Activated CD4-positive, alpha-beta T cell treated with anti-CD3 and anti-CD28 coated beads, Interleukin-2, amount 10 ng/mL, durations not matched to agents 24 days and 14 days (primary cell): ENCODE measurements at places on chromosomes 7 and 10. TPM values are rescaled to one million over a fixed set of nuclear protein-coding genes. Genes with fewer than 3 reads are reported as not detected.

SH2D4B gene
- 0.19 and 0.23 TPM in 2 replicates for total RNA-seq

SLC13A1 gene
- total RNA-seq: not detected in 2 replicates

DNA sequence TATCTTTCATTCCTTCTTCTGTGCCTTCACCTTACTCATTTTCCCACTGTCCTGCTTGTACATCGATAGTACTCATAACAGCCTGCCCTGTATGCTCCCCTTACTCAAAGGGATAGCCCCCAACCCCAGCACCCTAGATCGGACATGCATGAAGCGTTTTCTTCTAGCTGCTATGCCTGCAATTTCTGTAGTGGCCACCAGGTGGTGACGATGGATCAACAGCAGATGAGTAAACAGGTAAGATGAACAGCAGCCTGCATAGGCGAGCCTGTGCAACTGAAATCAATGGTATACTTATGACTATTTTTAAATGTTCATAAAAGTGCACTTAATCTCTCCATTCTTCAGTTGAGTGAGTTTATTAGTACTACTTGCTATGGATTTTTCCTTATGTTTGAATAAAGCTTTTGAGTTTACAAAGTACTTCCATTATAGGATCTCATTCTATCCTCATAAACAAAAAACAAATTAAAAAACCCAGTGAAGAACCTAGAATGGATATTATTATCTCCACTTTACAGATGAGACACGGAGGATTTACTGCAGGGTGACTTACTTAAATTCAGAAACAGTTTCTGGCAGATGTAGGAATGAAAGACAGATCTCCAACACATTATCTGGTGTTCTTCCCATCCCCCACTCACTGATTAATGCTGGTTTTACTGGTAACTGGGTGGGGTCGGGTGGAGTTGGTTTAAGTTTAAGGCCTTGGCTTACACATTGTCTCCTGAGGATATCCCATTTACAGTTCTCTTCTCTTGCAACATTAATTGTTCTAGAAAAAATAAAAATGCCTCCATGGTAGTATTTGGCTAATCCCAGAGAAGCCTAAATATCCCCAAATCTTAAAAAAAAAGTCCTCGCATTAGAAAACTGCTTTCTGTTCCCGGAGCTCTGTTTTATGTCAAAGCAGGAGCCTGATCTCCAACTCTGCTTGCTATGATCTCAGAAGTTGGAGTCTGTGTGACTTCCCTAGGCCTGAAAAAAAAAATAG lies 222.1 kb downstream of the GLI3 start:
- no peak overlapping the region for H3K4me3 ChIP-seq
- H3K27me3 ChIP-seq: peaks cover 1% of the 10 kb centered on the region
- no peaks in the 10 kb centered on the region for H3K36me3 ChIP-seq
- H3K27ac ChIP-seq: no peak overlapping the region

- peaks cover 1% of the 10 kb centered on the region for H3K27me3 ChIP-seq
- H3K36me3 ChIP-seq: no peaks in the 10 kb centered on the region
- peaks cover 2% of the 10 kb centered on the region for H3K4me1 ChIP-seq
- no peak overlapping the region for H3K4me3 ChIP-seq
- H3K27ac ChIP-seq: no peak overlapping the region
These were observed 137.4 kb downstream of the MDFIC start for GRCh38 chr7:115059321-115059720.
